ENCODE measurements at places on chromosomes 11 and 22.

GRCh38 chr11:1923201-1923956 lies 3.9 kb downstream of the TNNT3 start:
- DNase-seq = no peak

DNA sequence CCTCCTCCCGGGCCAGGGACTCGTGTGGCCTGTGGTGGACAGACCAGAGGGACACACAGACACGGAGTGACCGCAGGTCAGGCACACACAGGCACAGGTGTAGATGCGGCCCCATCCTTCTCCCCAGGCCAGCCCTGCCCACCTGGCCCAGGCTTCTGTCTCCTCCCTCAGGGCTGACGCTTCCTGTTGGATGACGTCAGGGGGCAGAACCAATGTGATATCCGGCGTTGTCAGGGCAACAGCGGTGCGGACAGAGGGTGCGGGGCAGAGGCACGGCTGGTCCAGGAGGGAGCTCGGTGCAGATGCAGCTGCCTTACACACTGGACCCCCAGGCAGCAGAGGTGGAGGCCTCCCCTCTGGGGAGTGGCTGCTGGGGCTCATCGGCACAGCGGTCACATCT lies 2.9 kb upstream of the TUBGCP6 start:
- DNase-seq = no peak

- no peak for DNase-seq
These were observed 1674.3 kb upstream of the RAG2 start for GRCh38 chr11:38272376-38272775.

- DNase-seq = no peak
These were observed 57.4 kb downstream of the CHRDL2 start for GRCh38 chr11:74673693-74674360.

DNA sequence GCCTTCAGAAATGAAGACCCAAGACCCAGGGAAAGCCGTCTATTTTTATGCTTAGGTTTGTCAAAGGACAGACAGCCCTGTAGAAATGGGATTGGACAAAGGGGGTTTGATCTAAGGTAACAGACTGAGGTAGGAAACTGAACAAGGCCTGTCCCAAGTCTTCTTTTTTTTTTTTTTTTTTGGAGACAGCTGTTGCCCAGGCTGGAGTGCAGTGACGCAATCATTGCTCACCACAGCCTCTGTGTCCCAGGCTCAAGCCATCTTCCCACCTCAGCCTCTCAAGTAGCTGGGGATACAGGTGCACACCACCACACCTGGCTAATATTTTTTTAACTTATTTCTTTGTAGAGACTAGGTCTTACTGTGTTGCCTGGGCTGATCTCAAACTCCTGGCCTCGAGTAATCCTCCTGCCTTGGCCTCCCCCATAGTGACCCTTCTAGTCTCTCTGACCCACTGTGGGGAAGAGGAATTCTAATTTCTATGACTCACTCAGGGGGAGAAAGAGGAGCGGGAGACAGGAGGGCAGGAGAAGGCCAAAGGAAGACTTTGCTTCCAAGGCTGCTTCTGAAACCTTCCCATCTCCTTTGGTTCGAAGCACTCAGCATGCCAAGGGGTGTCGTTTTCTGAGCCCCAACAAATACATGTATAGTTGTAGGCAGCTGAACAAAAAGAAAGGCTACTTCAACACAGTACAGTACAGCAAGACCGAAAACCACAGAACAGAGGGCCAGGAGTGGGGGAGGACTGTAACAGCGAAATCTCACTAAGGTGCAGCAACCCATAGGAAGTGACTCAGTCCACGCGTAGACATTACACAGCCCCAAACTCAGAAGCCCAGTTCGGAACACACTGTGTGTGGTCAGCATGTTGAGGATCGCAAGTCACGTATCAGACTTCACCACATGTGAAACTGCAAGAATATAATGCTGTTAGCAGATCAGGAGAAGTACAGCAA lies 872 bp downstream of the TMA7B start:
- DNase-seq = no peak

DNA sequence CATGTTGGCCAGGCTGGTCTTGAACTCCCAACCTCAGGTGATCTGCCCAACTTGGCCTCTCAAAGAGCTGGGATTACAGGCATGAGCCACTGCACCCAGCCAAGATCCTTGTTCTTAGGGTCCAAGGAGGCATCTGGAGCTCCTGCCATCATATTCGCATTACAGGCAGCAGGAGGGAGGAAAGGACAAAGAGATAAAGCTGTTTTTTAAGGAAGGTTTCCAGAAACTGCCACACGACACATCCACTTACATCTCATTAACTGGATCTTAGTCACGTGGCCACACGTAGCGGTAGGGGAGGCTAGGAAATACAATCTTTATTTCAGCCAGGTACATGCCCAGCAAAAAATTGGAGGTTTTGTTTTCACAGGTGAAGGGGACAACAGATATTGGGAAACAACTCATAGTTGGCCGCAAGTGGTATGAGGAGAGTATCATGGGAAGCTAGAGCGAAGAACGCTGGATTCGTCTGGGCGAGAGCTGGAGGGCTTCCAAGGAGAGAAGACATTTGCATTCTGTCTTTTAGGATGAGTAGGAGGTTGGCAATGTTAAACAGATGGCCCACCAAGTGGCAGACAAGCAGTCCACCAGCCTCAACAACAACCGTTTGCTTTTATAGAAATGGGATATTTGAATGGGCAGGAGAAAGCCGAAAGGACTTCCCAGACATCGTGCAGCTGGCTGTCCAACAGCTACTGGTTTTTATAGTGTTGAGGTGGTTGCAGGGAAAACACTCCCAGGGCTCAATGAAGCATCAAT lies 39.2 kb upstream of the DMC1 start:
- DNase-seq = no peak

- DNase-seq = no peak
These were observed 326.3 kb downstream of the NTM start for GRCh38 chr11:131696690-131697089.

DNA sequence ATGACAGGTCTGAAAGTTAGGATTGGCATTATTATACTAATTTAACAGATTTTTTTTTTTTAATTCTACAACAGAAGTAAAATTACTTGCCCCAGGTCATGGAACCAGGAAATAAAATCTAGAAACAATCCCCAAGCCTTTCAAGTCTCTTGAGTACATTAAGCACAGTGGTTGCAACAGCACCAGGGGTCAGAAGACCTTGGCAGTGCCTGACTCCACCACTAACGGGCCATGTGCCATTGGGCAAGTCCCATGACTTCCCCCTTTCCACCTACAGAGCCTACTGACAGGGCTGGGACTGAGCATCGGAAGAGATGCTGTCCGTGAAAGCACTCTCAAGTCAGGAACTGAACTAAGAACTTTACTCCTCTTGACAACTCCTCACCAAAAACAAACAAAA lies 98.6 kb upstream of the AKIP1 start:
- DNase-seq = no peak

- DNase-seq = no peak
These were observed 22.9 kb downstream of the FLI1 start for GRCh38 chr11:128716661-128717210.

GRCh38 chr11:125569915-125570621 lies 791 bp downstream of the EI24 start:
- DNase-seq = no peak

DNA sequence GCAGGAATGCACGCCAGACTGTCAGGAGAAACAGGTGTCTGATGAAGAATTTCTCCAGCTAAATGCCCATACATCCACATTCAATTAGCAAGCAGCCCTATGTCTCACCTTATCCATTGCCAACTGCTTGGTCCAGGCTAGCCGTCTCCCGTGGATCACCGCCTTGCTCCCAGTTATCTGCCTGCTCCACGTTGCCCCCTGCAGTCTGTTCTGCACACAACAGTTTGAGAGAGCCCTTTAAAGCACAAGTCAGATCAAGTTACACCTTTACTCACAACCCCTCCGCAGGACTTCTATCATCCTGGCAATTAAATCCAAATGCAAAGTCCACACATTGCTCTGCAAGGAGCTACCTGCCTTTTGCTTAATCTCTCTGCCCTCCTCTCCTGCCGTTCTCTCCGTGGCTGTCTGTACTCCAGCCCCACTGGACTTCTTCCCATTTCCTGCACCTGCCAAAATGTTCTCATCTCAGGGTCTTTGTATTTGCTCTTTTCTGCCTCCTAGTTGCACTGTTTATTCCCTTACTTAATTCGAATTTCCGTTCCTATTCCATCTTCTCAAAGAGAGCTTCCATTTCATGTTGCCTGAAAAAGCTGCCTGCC lies 185.3 kb upstream of the LARGE1 start:
- DNase-seq = peak; percentile 69

- DNase-seq = no peak
These were observed 18.3 kb downstream of the CYTH4 start for GRCh38 chr22:37300551-37301017.

- DNase-seq = no peak
These were observed 141.8 kb downstream of the MPPED1 start for GRCh38 chr22:43553451-43554258.

DNA sequence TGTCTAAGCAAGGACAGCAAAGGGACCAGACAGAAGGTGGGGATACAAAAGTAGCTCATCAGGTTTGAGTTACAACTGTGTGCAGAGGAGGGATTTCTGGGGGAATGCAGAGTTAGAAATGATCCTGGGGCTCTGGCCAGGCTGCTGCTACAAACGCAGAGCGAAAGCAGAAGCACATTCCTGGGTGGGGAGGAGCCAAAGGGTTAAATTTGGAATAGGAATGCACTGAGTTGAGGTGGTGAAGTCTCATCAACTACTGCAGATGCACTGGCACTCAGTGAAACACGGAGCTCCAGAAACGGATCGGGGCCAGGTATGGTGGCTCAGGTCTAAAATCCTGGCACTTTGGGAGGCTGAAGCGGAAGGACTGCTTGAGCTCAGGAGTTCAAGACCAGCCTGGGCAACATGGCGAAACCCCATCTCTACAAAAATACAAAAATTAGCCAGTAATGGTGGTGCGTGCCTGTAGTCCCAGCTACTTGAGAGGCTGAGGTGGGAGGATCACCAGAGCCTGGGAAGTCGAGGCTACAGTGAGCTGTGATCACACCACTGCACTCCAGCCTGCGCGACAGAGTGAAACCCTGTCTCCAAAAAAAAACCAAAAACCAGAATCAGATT lies 3.2 kb downstream of the CHKA start:
- no peak for DNase-seq

- DNase-seq = no peak
These were observed 4.0 kb downstream of the MYO18B start for GRCh38 chr22:25746012-25746373.

DNA sequence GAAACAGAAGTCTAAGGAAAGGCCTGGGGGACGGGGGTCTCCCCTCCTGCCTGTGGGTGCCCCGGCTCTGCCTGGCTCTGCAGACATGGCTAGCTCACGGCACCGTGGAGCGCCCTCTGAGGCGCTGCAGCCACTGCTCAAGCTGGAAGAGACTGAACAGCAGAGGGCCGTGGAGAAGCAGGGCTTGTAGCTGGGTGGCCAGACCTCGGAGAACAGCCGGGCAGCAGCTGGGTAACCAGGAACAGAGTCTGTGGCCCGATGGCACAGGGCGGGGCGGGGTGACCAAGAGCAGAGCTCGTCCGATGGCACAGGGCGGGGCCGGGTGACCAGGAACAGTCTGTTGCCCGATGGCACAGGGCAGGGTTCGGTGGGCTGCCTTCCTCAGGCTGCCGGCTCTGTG lies 18.1 kb downstream of the RNH1 start:
- no peak for DNase-seq

DNA sequence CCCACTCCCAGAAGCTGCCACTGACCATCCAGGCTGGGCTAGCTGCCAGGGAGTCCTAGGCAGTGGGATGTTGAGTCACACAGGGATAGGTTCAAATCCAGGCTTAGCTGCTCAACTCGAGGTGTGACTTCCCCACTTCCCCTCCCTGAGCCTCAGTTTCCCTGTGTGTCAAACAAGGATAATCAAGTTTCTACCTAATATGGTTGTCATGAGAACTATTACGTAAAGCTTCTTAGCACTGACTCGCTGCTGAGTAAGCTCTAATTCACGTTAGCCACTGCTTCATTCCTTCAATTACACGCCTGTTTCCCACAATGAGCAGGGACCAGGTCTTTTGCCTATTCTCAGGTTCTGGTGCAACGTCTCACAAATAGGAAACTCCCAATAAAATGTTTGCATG lies 67.7 kb downstream of the SEZ6L start:
- DNase-seq = no peak

DNA sequence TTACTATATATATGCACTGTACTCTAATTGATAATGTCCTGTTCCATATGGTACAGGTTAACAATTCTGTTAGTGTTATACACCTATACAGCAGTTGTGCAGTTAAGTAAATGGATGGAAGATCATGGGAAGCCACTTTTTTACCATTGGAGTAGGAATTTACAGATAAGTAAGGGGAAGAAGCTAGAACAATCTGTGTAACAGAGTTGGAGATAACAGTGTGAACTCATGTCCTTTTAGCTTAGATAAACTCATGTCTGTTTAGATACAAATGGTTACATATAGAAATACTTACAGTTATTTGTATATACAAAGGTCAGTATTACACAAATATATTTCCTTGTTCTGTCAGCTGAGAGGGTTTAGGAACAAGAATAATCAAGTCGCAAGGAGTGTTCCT lies 6.8 kb upstream of the DEUP1 start:
- DNase-seq = no peak

DNA sequence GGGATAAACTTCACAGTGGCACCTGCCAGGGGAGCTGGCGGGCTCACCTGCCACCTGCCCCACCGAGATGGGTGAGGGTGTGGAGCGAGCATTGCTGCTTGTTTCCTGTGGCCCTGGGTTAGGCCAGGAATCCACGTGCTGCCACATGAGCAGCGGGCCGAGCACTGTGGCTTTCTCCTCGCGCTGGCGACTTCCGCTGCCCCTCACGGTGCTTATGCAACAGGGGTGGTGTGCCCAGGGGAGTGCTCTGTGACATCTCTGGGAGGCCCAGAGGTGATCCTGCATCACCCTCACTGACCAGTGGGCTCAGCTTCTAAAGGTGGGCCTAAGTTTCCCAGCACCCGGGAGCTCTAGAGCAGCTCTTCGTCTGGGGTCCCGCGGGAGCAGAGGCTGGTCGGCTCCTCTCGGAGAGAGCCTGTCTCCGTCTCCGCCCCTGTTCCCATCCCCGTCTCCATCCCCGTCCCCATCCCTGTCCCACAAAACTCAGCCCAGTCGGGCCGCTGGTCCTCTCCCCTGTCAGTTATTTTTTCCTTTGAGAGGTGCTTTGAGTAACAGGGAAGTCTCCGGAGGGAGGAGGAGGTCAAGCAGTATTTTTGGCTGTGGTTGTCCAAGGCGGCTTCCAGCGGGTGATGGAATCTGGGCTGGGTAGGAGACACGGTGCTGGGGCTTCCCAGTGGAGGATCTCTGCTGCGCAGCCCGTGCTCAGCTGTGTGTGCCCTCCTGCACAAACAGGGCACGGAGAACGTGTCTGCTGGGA lies 42.5 kb downstream of the AP2A2 start:
- DNase-seq = no peak

- peak; percentile 10 for DNase-seq
These were observed 8.7 kb downstream of the DRAP1 start for GRCh38 chr11:65927904-65928397.

- DNase-seq = no peak
These were observed 14.3 kb downstream of the LRRC75B start for GRCh38 chr22:24578355-24579257.

Measured in head of caudate nucleus (tissue), 42 donors.